H9 (cell line): ENCODE measurements at places on chromosomes 7 and 10.

DNA sequence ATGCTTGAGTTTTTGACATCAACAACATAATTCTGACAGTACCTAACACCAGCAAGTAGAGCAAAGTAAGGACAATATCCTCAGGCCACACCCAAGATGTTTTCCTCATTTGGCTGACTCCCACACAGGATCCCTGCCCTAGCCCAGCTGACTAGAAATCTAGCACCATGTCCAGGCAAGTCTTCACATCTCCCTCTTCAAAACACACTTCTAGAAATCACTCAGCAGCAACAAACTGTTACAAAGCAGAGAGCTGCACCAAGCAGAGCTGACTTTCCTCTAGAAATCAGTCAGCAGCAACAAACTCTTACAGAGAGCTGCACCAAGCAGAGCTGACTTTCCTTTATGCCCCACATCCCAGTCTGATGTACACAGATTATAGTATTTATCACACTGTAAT is 7.7 kb downstream of the TMEM168 start:
- DNase-seq, result no peak

GRCh38 chr7:34177476-34177875 is 272.1 kb downstream of the BMPER start:
- no peak for DNase-seq

DNA sequence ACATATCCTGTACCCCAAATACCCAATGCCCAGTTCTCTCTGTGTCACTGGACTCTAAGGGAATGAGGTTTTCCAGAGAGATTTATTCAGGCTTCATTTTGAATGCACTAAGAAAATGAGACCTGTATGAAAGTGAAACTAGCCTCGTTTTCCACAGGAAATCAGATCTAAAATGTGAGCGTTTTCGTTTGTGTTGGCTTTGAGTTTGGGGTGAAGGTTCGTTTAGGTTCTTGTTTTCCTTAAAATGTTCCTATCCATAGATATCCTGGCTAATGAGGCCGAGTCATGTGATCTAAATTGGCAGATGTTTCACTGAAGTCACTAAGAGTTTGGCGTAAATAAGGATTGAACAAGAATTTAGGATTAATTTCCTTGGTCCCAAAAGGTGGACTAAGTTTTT is 90.9 kb upstream of the BMPER start:
- DNase-seq, result no peak

DNA sequence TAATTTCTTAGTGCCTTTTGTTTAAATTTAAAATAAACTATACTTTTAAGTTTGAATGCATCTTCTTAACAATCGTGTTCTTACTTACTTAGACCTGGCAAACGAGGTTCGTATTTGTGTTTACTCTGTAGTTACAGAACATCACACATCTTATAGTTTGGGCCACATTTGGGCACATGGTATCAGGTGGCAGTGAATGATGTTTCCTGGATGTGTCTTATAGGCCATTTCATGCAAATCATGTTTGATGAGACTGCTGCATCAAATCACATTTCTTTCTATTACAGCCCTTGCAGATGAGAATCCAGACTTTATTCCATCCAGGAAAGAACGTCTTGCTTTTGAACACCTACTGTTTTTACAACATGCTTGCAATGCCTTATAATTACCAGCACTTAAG is 78.5 kb downstream of the RBM33 start:
- no peak for DNase-seq

GRCh38 chr10:84226616-84227015 is 1.3 kb upstream of the LRIT2 start:
- no peak for DNase-seq

DNA sequence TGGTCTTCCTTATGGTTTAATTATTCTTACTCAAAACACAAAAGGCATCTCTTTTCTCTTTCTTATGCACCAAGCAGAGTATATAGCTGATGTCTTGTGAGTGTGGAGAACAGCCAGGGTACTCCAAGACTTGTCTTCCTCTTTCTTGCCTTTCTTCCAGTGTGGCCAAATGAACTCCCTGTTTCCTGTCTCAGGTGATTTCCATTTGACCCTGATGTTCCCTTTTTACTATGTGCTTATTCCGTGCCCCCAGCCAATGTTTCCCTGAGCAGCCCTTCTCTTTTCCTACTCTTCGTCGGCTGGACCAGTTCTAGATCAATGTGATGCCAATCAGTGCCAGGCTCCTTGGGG is 12.6 kb downstream of the OR9A4 start:
- DNase-seq, result no peak

- DNase-seq, result no peak
Measured at GRCh38 chr10:81116990-81117389, 579.3 kb downstream of the SH2D4B start.

DNA sequence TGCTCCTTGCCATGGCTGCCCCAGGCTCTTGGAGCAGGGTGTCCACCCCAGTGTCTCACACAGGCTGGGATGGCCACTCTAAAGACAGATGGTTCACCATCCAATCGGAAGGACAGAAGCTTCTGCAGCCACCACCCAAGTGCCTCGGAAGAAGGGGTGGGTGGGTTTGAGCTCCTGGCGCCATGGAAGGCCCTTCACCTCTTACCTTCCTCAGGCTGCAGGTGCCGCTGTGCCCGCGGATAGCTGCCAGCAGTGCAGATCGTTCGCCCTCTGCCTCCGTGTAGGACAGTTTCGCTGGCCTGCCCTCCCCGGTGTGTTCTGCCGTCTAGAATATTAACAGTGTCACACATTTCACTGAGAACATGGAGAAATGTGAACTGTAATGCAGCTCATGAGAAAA is 243.6 kb upstream of the GRB10 start:
- no peak for DNase-seq

GRCh38 chr7:112052993-112053736 is 153.0 kb downstream of the DOCK4 start:
- DNase-seq, result no peak

DNA sequence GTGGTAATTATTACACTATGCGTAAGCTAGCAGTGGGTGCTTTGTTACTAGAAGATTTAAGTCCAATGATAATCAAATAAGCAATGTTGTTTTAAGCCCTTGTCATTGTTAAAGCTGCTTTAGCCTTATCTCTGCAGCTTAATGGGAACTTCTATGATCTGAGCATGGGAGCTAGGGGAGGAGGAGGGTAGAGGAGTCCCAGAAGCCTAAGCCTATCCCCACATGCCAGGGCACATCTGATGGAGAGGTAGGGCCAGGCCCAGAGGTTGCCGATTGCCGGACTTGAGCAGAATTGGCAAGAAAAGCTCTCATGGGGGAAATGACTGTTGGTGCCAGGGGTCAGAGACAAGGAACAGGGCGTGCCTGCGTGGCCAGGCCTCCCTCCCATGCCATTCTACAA is 13.4 kb downstream of the CUBN start:
- DNase-seq, result no peak

DNA sequence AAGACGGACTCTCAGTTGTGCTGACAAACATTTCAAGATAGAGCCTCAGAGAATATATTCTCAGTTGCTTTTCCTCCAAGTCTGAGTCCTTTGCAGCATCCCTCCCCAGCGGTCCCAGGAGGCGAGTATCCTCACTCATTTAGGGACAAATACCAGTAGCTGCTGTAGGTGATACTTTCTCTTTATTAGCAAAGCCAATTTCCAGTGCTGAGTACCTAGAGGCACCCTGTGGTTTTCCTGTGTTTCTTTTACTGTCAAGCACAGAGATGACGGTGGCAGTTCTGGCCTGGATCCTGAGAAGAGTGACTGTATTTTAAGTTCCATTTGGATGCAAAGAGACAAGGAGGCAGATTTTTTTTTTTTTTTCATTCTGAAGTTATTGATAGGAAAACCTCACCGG is 1058.4 kb downstream of the SORCS3 start:
- DNase-seq, result no peak

- DNase-seq, result no peak
Measured at GRCh38 chr10:84493361-84493760, 165.0 kb downstream of the CCSER2 start.

- DNase-seq, result no peak
Measured at GRCh38 chr10:89233033-89233432, 18.5 kb downstream of the LIPA start.

GRCh38 chr10:121926671-121927317 is 1.0 kb downstream of the ATE1 start:
- DNase-seq, result no peak

GRCh38 chr10:58637352-58637751 is 124.7 kb downstream of the BICC1 start:
- DNase-seq, result no peak

DNA sequence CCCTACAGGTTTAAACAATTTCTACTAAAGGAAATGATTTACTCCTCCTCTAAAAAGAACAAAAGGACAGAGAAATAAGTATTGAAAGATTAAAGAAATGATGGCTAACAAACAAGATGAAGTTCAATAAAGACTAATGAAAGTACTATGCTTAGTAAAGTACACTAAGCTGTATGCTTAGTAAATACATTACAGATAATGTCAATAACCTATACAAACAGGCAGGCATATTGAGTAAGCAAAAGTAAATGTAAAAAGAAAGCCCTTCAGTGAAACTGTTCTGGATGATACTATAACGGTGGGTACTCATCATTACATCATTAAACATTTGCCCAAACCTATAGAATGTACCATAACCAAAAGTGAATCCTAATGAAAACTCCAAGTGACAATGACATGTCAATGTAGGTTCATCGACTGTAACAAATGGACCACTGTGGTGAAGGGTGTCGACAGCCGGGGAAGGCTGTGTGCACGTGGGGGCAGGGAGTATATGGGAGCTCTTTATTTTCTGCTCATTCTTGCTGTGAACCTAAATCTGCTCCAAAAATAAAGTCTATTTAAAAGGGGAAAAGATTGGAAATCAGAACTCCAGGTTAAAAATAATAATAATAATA is 34.0 kb downstream of the CYTH3 start:
- DNase-seq, result no peak

GRCh38 chr10:60870803-60871202 is 73.2 kb downstream of the RHOBTB1 start:
- DNase-seq, result no peak

- DNase-seq, result peak; percentile 46
Measured at GRCh38 chr10:19833170-19833824, 17.1 kb downstream of the PLXDC2 start.

DNA sequence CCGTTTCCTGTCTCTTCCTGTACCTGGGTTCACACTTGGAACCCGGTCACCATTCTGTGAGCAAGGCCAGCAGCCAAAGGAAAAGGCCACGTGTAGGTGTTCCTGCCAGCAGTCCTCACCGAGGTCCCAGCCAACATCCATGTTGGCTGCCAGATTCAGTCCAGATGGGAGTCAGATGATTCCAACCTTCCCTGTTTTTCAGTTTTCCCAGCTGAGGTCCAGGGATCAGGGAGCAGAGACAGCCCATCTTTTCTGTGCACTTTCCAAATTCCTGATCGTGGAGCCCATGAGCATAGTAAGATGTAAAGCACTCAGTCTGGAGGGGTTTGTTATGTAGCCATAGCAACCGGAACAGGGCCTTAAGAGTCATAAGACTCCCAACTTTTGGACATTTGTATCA is 3.9 kb upstream of the PVRIG start:
- no peak for DNase-seq

GRCh38 chr10:22426653-22427052 is 81.4 kb downstream of the SPAG6 start:
- no peak for DNase-seq

DNA sequence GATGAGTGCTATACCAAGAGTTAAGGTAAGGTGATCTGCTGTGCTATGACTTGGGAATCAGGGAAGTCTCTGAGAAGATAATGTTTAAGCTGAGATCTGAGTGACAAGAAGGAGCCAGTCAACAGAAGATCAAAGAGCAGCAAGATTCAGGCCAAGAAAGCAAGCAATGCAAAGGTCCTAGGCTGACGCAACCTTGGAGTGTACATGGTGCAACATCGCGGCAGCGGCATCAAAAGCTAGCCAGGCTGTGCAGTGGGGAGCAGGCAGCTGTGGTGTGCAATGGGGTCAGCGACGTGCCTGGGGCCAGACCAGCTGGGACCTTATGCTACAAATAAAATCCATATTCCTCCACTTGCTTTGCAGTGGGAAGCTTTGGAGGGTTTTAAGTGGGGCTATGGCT is 324.1 kb downstream of the LRMDA start:
- no peak for DNase-seq

GRCh38 chr7:138316421-138317043 is 143.5 kb upstream of the TRIM24 start:
- no peak for DNase-seq

DNA sequence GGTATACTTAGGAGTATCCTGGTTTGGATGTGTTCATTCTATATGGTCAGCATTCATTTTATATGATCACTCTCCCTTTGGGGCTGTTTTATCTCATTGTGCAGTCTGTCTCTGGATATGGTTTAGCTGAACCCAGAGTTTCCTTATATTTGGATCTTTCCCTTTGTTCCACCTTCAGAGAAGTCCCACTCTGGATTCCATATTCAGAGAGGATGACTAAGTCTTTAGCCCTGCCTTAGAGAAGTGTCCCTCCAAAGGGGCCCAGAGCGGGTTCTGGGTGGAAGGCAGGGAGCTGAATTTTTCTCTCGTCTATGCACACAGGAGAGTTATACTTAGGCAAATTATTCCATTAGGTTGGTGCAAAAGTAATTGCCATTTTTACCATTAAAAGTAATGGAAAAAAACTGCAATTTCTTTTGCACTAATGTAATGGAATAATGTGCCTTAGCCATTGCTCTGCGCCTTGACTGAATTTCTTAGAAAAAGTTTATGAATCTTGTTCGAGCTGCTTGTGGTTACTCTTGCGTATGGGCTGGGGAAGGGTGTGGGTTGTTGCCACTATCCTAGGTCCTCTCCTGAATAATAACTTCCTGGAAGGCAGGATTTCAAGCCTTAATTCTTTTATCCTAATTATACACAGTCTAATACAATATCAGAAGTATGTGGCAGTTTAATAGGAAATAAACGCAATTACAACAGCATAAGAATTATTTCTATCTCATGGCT is 74.2 kb upstream of the MTPN start:
- no peak for DNase-seq

GRCh38 chr10:49679480-49679893 is at the start of gene C10orf53:
C10orf53 (plus strand) TSS chr10:49679651; CDS start chr10:49679698, 47 bp downstream.
- DNase-seq, result peak; percentile 88

DNA sequence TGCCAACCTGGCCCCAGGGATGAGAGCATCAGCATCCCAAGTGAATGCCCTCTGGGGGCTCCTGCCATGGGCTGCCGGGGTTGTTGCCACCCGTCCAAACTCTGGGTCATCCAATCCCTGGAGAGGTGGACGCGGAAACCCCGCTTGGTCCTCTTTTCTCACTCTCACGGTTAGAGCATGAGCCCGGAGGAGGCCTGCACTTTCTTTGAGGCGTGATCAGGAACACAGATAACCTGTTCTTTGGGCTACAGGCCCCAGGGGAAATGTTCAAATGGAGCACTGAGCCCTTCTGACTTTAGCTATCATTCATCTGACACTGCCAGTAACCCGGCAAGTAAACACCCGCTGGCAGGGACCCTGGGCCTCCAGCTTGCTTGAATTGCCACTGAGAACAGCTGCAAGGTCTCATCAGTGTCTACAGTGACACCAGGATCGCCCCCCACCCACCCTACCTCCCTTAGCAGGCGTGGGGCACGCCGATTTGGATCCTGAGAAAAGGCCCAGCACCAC is 29.4 kb upstream of the SLF2 start:
- no peak for DNase-seq
